ENCODE measurements at places on chromosomes 7 and 10. TPM values are rescaled to one million over a fixed set of nuclear protein-coding genes. Genes with fewer than 3 reads are reported as not detected.

DNA sequence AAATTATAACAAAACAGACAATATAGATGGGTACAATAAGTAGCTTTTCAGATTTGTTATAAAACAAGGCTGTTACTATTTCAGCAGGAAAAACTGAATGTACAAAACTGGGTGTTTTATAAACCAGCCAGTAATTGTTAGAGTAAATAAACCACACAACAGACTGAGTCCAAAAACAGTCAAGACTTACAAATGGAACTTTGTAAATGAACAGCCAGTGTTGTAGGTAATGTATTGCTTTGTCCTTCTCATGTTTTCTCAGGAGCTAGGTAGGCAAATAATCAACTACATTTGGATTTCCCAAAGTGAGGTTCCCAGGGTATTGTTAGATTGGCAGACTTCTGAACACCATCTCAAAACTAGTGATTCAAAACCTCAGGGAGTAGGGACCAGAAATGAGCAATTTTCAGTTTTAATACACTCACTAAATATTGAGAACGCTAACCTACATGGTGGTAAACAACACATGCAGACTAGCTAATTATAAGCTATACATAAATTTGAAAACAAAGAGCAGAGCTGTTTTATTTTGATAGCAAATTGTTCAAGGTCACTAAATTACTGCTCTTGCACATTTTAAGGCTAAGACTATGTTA lies 36.2 kb downstream of the HERPUD2 start:
- DNase-seq = no peak

DNA sequence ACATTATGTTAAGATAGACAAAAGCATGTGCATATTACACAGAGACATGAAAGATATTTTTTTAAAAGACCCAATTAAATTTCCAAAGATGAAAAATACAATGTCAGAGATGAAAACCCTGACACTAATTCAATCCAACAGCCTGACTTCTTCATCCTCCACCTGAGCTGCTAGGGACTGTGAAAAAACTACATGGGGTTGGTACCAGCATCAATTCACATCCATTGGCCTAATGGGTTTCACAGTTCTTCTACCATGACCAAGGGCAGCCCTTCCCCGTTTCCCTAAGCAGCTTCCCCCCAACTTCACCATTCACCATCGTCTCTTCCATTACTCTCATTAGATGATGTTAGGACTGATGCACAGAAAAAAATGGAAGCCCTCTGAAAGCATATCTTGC lies 37.4 kb upstream of the CDCA7L start:
- DNase-seq = no peak

- peak; percentile 84 for DNase-seq
Measured at GRCh38 chr7:94394437-94395140, at the start of gene COL1A2. COL1A2 (plus strand) TSS chr7:94394895; CDS start chr7:94395032, 137 bp downstream.

DNA sequence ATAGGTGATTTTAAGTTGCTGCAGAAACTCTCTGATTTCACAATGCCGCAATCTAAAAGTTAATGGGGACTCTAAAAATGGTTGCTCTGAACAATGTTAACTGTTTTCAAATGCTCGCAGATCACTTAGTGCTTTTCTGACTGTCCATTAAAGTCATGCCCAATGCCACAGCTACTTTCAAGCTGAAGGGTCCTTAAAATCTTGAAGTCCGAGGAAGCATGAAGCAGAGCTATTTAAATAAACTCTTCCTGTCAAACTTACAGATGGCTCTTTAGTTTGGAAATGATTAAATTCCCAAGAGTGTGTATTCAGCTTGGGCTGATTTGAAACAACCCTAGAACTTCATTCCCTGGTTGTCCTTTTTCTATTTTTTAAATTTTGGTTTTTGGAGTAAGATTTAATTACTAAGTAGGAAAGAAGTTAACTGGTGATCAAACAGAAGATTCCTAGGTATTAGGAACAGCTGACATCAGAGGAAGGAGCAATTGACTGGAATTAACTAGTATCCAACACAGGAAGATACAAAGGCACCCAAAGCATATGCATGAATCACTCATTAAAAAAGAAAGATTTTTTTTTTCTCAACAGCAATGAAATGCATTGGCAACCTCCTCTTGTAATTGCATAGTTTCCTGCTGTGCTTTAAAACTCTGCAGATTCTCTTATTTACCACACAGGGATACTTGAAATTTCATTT lies 105.1 kb downstream of the NRP1 start:
- no peak for DNase-seq

DNA sequence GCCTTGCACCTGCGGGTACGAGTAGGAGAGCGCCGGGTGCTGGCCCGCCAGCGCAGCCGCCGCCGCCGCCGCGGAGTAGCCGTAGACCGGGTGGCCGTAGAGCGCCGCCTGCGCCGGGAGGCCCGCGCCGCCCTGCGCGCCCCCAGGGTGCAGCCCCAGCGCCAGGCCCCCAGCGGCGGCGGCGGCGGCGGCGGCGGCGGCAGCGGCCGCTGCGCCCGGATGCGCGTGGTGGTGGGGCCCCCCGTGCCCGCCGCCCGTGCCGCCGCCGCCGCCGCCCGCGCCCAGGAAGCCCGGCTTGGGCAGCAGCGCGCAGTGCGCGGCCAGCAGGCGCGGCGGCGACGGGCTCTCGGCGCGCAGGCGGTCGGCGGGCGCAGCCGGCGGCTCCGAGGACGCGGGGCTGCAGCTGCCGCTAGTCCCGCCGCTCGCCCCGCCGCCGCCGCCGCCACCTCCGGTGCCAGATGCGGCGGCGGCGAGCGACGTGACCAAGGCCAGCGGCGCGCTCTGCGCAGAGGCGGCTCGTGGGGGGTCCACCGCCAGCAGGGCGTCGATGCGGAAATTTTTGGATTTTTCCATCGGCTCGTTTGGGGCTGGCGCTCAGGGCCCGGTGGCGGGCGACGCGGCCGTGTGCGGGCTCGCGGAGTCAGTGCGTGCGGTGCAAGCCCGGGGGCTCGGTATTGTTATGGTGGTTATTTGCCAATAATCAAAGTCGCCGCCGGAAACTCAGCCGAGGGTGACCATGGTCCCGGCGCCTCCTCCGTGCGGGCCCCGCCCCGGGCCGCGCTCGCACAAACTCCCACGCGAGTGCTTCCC lies 480 bp downstream of the MNX1 start:
- no peak for DNase-seq

- DNase-seq = no peak
Measured at GRCh38 chr10:62057359-62057758, 155.9 kb downstream of the ARID5B start.

DNA sequence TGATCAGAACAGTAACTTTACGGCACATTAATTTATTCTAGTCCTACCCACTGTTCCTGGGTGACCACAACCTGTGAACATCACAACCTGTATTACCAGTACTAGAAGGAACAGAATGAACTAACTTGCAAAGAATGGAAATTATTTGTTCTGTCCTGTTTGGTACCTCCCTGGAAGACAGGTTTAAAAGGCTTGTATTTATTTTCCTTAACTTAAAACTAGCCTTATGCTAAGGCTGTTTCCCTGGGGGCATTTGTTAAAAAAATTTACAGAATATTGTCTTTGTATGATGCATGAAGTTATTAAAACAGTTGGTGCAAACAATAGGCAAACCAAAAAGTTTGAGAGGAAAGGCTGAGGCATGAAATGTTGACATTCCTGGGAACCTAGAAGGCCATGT lies 132.7 kb downstream of the DNAJC1 start:
- no peak for DNase-seq

DNA sequence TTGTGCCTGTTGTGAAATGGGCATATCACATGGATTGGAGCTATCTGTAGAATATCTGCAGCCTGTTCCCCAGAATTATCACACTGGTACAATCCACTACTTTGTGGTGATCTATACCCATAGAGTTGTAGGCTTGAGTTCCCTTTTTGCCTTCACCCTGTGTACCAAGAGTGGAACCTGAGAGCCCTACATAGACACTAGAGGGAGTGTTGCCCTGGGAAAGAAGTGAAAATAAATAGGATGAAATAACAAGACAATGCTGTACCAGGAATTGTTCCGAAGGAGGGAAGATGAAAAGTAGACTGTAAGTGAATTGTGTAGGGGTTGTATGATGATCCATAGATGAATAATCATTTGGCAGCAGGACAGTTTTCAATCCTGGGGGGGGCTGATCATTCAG lies 9.0 kb downstream of the SORCS3 start:
- no peak for DNase-seq

DNA sequence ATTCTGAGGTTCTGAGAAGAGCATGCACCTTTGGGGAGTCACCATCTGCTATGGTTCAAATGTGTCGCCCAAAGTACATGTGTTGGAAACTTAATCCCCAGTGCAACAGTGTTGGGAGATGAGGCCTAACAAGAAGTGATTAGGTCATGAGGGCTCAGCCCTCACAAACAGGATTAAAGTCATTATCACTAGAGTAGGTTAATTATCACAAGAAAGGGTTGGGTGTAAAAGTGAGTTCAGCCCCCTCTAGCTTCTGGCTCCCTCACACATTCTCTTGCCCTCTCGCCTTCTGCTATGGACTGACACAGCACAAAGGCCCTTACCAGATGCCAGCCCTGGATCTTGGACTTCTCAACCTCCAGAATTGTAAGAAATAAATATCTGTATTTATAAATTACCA lies 100.3 kb upstream of the C10orf90 start:
- DNase-seq = no peak

Gene GNAT3
- total RNA-seq = not detected

Gene RAMP3
- total RNA-seq = 36.0 TPM

Gene TCAF1
- total RNA-seq = 35.9 TPM

Gene TAS2R4
- 0.20 TPM for total RNA-seq

Gene PBLD
- 4.6 TPM for total RNA-seq

Gene CRCP
- total RNA-seq = 22.5 TPM
